Fibroblast of the conjunctiva (primary cell): ENCODE measurements at places on chromosomes 7 and 10.

GRCh38 chr7:38751416-38751815, 120.2 kb upstream of the AMPH start:
- no peak for DNase-seq

GRCh38 chr7:35492451-35493175, 202.3 kb downstream of the HERPUD2 start:
- DNase-seq = no peak

- no peak for DNase-seq
Measured at GRCh38 chr10:94005050-94005449, 11.3 kb downstream of the PLCE1 start.

DNA sequence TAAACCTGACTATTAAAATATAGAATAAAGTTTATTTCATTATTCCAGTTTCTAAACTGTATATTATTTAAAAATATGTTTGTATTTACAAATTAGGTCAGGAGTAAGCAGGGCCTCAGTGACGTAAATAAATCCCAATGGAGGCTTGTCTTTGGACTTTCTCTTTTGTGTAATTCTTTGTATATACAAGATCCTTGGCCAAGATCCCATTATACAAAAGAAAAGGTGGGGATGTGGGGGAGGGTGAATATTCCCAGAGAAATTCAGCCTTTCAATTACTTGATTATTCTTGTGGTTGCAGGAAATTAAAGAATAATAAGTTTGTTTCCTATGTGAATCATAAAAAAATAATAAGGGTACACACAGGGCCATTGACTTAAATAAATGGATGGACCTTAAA, 178.7 kb upstream of the PRPS1L1 start:
- DNase-seq = no peak

DNA sequence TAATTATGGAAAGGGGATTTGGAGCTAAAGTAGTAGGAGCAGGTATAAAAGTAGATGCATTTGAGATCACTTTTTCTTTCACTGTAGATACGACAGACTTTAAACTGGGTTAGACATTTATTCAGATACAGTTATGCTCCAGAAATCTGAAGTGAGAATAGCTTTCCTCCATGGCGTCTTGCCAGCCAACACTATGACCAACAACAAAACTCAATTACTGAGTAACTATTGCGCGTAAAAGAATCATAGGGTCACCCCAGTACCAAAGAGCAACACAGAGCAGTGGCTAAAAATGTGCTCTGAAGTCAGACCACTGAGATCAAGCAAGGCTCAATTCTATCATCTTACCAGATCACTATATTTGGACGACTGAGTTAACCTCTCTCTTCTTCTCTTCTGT, 262.5 kb upstream of the SORCS1 start:
- DNase-seq = no peak

- no peak for DNase-seq
Measured at GRCh38 chr7:42315103-42315502, 78.1 kb upstream of the GLI3 start.

DNA sequence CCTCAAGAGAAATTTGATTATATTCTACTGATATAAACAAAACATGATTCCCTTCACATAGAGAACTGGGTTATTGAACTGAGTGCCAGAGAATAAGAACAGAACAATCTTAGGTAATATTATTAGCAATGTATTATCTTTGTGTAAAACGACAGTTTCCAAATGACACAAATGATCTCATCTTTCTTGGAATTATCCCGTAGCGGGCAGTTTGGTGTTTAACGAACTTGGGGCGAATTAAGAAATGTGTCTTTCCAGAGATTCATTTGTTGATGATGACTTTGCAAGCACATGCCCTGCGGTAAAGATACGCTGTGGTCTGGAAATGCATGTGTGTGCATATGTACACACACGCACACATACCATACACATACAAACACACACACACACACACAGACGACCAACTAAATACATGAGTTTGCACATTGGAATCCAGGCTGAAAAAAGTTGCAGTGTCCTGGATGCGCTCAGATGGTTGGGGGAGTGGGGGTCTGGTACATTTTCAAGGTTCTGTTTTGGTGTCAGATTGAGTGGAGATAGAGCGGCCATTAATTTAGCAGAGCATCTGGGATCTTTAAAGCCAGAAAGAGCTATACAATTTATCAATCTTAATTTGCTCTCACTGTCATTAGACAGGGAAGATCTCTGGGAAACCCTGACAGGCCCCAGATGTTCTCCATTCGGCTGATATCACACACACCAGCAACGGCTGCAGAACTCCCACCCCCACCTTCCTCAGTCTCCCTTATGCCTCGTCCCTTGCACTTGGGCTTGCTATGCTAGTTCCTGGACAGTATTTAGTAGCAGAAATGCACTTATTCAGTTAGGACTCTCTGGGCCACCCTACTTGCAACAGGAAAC, 112.4 kb upstream of the FAM171A1 start:
- DNase-seq = no peak

DNA sequence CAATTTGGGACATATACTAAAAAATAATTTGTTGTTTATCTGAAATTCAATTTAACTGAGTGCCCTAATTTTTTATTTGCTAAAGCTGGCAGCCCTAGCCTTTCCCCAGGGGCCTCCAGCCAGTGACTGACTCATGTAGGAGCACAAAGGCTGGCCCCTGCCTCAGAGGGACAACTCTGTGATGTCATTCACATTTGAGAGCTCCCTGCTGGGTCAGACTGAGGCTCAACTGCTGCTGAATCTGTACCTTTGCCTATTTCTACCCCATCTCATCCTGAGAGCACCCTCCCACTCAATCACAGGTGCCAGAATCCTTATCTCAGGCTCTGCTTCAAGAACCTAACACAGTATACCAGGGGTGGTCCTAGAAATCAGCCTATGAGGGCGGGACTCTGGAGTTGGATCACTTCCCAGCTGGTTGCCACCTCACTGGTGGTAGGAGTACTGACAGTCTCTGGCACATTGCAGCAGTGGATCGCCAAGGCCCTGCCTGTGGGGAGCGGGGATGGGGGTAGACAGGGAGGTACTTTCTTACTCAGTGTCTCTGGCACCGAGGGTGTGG, 11.6 kb downstream of the GCK start:
- DNase-seq = no peak

GRCh38 chr10:126903656-126904360, 1.4 kb upstream of the DOCK1 start:
- DNase-seq = no peak

- DNase-seq = peak; percentile 31
Measured at GRCh38 chr10:106181501-106181900, 983.0 kb downstream of the SORCS1 start.
